ENCODE measurements at places on chromosomes 13 and 19.

DNA sequence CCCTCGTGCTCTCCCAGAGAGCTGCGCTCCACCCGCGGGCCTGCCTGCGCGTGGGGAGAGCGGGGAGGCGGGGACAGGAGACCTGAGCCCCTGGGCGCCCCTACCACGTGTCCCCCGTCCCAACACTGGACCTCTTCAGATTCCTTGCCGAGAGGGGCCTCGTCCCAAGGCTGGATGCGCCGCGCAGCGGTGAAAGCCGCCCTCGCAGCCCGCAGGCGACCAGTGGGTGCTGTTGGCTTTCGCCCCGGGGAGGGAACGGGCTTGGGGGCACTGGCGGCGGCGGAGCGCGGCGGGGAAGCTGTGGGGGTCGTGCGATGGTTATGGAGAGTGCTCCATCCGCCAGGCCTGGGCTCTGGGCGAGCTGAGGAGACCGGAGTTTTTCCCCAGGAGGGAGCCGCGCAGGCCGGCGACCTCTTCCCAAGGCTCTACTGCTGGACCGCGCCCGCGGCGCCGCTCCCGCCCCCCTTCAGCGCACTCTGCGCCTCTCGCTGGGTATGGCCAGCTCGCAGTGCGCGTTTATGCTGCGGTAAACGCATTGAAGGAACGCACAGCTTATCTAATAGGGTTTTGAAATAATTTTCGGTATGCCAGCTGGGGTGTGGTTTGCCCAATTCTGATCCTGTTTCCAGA lies 17.2 kb upstream of the RNF17 start:
- DNase-seq, result peak; percentile 41

GRCh38 chr13:21663197-21663596 lies 7.7 kb upstream of the FGF9 start:
- no peak for DNase-seq

DNA sequence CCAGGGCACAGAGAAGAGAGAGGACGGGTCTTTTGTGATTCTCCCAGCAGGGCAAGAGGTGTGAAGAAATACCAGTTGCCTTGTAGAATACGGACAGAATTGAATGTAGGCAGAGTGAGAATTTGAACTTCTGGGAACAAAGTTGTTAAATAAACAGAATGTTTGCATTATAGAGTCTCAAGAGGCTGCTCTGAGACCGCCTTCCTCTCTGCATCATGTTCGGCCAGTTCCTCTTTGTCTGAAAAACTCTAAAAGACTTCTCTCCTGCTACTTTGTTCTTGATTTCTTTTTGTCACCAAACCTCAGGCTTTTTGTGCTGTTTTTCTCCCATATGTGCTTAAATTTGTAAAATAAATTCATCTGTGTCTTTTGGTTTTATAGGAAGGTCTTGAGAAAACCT lies 256.4 kb downstream of the DLEU7 start:
- no peak for DNase-seq

DNA sequence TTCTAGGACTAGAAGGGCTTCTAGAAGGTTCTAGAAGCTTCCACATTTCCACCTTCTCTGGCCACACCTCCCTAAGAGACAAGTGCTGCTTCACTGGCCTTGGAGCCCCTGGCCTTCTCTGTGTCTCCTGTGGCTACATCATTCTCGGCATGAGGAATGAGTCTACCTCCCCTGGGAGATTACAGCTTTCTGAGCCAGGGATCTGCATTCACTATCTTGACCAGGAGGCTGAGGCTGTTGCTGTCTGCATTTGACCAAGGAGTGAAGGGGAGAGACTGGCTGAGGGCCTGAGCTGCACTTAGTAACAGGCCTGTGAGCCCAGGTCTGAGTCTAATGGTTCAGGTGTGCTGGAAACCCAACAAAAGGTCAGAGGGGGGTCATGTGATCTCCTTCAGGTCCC lies 5.3 kb downstream of the CPAMD8 start:
- DNase-seq, result no peak

GRCh38 chr19:42193706-42194105 lies 23.8 kb downstream of the DEDD2 start:
- DNase-seq, result no peak
